ENCODE measurements at places on chromosomes 7 and 10. TPM values are rescaled to one million over a fixed set of nuclear protein-coding genes. Genes with fewer than 3 reads are reported as not detected.

GRCh38 chr10:113226399-113226798 lies 276.4 kb downstream of the TCF7L2 start:
- peak; percentile 63 for DNase-seq

GRCh38 chr7:92251181-92251580 lies 5.4 kb downstream of the ANKIB1 start:
- DNase-seq = no peak

Gene TCTN3
- 36.8 TPM for polyA plus RNA-seq

Gene SKAP2
- 13.5 TPM for polyA plus RNA-seq

GRCh38 chr7:157685430-157686284 lies 348.9 kb downstream of the DNAJB6 start:
- DNase-seq = no peak

DNA sequence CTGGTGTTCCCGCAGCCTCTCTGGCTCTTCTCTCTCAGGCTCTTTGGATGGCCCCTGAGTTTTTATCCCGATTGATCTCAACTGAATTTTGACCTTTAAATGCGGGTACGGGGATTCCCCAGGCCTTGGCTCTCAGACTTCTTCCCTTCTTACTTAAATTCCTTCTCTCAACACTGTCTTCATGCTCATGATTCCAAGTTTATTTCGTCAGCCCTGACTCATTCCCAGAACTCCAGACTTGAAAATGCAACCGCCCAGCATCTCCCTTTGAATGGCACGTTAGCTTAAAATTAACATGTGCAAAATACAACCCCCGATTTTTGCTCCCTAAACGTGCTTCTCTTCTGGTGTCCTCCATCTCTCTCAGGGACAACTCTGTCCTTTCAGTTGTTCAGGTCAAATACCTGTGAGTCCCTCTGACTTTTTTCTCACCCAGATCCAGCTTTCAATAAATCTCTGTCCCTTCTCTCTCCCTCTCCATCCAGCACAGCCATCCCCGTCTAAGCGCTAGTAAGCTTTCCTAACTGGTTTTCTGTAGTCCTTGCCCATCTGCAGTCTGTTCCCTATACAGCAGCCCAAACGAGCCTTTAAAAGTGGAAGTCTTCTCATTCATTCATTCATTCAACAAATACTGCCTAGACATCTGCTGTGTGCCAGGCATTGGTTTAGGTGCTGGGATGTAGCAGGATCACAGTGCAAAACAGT lies 7.1 kb downstream of the HECW1 start:
- no peak for DNase-seq

Gene HNRNPF
- polyA plus RNA-seq = 139 TPM

Gene NODAL
- 0.27 TPM for polyA plus RNA-seq

DNA sequence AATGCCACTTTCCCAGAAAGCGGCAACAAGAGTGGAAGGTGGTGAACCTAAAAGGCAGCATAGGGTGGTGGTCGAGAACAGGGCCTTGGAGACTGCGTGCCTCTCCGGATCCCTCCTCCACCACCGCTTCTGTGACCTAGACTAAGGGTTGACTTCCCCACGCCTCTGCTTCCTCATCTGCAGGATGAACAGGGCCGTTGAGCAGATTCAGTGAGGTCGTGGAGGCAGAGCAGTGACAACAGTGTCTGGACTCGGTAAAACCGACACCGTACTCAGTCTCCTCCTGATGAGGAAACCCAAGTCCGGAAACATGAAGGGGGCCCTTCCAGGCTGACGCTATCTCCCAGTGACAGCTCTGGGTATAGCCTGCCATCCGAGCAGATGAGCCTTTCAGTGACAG lies 162.6 kb downstream of the CELF2 start:
- no peak for DNase-seq

GRCh38 chr7:152511736-152512135 lies 75.9 kb upstream of the KMT2C start:
- DNase-seq = no peak

Gene MYL10
- polyA plus RNA-seq = 23.0 TPM

DNA sequence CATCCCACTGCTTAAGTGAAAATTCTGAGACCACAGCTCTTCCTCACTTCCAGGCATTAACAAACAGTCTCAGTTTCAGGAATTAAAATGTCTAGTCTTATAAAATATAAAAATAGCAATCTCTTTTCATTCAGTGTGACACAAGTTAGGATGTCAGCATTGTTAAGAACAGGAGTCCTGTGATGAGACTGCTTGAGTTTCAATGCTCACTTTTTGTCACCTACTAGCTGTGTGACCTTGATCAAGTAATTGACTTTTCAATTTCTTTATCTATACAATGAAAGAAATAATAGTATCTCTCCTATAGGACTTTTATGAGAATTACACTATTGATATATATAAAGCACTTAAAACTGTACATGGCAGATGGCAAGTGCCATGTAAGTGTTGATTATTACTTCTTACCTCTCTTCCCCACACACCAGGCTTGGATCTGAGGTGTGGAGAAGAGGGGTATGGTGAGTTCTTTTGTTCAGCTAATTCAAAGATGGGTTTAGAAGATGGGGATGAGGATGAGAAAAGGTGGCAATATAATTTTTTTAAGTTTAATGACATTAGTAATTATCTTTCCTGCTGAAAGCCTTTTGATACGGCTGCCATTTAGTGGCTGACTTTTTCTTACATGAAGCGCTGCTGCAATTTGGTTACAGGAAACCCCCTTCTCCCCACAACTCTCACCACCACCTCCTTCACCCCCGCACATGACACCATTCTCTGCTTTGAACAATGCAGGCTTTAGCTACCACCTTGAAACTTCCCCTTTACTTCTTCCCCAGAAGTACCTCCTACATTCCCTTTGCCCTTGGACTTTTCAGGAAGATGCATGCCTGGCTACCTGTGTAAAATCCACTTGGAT lies 20.8 kb upstream of the HYAL4 start:
- DNase-seq = no peak

- DNase-seq = no peak
Observed at GRCh38 chr7:70432567-70433001, 699.4 kb upstream of the GALNT17 start.

Gene PLCE1
- 34.8 TPM for polyA plus RNA-seq

Gene PDSS1
- 12.6 TPM for polyA plus RNA-seq

Gene SPDYE9
- polyA plus RNA-seq = 0.16 TPM

GRCh38 chr10:87860156-87860795 lies 3.1 kb downstream of the KLLN start:
- peak; percentile 31 for DNase-seq

GRCh38 chr10:70191161-70191971 lies 21.1 kb upstream of the SAR1A start:
- DNase-seq = no peak

DNA sequence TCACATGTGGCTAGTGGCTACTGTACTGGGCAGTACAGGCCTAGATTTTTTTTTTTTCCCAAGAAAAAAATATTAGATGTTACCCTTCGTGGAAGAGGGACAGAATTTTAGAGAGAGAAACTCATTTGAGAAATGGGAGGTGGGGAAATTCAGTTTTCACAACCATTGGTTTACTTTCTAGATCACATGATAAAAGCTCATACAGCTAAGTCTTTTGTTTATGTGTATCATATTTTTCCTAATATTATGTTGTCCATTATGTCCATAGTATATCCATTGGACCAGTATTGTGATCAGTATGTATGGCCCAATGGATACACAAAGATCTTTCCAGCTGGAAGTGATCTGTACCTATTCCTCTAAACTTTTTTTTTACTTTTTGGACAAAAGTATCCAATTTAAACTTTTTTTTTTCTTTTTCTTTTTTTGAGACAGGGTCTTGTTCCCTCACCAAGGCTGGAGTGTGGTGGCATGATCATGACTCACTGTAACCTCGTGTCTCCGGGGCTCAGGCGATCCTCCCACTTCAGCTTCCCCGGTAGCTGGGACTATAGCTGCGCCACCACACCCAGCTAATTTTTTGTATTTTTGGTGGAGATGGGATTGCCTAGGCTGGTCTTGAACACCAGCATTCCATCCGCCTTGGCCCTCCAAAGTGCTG lies 4.1 kb downstream of the CALU start:
- DNase-seq = no peak

GRCh38 chr10:124799211-124799610 lies 2.4 kb upstream of the ABRAXAS2 start:
- DNase-seq = no peak

DNA sequence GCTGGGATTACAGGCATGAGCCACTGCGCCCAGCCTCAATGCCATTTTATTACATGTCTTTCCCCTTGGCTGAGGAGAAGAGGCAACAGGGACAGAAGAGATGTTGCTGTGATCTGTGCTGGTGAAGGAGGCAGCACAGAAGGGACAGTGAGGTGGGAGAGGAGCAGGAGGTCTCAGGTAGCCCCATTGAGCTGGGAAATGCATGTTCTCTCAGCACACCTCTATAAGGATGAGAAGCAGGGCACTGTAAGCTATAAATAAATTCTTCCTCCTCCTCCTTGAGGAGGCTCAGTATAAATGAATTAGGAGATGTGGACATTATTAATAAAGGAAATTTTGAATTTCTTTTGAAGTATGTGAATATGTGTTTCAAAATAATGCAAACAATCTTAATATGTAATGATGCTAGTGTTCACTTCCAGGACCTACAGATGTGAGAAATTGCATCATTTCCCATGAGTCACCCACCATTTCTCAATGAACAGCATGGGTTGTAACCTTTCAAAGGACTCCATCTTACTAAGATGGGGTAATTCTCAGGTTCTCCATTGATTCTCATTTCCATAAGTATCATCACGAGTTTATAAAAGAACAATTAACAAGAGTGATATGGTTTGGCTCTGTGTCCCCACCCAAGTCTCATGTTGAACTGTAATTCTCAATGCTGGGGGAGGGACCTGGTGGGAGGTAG lies 88.9 kb upstream of the ODAD2 start:
- DNase-seq = no peak

DNA sequence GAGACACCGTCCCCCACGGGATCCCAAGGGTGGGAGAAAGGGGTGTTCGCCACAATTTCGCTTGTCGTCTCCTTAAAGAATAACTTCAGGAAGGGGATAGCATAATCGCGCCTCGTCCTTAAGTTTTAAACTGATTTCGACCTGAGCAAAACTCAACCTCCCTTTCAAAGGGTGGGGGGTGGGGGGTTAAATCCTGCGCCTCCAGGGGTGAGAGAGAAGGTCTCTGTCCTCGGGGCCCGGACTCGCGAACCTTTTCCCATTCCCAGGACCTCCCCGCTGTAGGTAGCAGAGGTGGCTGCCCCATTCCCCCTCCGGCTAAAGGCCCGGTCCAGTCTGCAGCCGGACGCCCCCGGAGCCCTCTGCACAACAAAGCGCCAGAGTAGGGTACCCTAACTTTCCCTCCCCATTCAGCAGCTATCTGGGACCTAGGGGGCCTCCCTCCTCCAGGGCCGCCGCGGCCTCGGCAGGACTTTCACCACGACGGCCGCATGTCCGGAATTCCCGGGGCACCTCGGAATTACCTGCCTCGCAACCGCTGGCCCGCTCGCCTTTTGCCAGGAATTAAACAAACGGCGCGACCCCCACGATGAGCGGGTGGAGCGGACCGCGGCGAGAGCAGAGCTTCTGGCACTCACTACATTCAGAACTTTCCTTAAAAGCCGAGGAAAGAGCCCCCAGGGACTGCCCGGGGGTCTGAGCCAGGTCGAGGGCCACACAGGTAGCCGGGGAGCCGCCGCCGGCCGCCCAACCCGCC lies 1.7 kb downstream of the CDK6 start:
- DNase-seq = peak; percentile 30

DNA sequence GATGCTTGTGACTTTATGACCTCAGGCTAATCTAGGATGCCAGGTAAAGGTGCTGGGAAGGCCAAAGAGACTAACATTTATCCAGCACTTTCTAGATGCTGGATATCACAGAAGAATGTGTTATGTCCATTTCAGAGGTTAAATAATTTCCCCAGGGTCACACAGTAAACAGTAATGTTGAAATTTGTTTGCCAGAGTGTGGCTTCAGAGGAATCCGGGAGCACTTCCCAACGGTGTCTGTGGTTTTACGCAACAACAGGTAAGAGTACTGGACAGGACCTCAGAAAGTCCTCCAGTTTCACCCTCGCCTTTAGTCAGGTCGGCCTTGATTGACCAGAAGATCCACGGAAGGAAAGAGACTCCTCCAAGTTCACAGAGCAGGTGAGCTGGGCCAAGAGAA lies 1.7 kb downstream of the SHTN1 start:
- DNase-seq = no peak

DNA sequence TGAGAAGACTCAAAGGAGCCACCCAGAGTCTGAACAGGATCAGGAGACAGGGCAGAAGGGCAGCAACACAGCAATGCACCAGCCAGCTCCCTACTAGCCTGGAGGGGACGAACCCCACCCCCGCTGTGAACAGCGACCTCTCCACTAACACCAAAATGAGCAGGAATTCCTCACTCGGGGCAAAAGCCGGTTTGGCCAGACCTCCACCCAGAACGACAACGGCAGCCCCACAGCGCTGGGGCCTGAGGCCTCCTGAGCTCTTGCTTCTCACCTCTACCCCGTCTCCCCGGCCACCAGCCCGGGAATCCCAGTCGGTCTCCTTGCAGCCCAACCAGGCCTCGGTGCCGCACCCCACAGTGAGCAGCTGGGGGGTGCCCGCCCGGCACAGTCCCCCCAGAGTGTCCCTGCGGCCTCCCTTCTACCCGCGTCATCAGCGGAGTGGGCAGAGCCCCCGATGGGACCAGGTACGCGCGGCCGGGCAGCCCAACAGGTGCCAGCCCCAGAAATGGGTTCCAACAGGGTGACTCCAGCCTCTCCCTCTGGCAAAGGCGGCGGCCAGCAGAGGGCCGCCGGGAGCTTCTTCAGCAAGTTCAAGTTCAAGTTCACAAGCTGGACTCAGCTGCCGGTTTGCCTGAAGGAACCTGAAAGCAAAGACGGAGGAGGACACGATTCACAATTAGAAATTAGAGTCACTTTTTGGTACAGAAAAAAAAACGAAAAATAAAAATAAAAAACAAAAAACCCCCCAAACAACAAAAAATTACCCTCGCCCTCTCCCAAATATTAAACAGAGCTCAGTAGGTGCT lies 129.0 kb downstream of the MARCHF5 start:
- DNase-seq = peak; percentile 19

DNA sequence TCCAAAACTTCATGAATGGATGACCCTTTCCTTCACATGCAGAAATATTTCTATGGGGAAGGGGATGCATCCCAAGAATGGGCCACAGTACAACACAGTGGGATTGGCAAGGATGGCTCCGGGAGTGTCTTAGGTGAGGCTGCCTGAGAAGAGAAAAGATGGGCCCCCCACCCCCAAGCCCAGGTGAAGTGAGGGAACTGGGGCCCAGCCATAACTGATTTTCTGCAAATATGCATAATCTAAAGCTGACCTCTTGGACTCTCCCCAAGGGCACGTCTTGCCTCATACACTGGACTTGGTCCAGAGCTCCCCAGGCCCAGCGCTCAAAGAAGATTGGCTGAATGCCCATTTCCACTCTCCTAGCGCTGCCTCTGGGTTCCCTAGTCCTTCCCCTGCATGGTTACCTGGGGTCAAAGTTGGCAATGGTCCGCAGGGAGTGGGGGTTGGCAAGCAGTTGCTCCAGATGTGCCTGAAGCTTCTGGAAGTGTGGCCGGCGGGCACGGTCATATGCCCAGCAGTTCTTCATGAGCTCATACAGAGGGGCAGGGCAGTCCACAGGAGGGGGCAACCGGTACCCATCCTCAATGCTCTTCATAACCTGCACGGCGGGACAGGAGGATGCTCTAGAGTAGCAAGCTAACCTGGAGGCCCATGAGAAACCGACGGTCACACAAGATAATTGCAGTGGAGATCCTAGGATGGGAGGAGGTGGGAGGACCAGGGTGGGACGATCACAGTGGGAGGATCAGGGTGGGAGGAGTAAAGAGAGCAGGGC lies 12.3 kb downstream of the ZYX start:
- no peak for DNase-seq

Gene CYP26C1
- polyA plus RNA-seq = not detected
